ENCODE measurements at places on chromosomes 6 and 20. TPM values are rescaled to one million over a fixed set of nuclear protein-coding genes. Genes with fewer than 3 reads are reported as not detected.
A peak's percentile ranks its signal among the peaks of the same experiment; 100 is the strongest.

- no peak for DNase-seq
These were observed 21.7 kb upstream of the MMS22L start for GRCh38 chr6:97304701-97305100.

The FOXP4 gene
- 3.1 TPM for total RNA-seq

DNA sequence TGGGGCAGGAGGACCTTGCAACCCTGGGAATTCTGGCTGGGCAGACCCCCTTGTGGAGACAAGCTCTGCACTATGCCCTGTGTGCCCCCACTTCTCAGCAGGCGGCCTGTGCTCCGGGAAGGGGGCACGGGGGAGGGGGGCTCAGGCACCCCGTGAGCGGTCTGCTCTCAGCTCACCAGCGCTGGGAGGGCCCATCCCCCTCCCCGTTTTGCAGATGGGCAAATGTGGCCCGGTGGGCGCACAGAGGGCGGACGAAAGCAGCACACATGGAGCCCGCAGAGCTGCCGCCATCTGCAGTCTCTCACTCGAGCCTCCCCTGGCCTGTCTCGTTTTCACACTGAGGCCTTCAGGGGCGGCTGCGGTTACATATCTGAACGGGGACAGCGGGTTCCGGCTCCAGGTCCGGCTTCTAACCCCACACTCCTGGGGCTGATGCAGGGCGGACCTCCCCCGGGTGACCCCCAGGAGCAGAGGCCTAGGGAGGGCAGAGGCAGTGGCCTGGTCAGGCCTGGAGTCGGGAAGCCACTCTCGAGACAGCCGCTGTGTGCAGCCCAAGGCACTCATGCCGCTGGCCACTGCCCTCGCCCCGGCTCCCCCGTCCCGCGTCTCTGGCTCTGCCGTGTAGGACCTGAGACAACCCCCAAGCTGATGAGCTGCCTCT, 13.9 kb downstream of the CHRNA4 start:
- no peak for DNase-seq

DNA sequence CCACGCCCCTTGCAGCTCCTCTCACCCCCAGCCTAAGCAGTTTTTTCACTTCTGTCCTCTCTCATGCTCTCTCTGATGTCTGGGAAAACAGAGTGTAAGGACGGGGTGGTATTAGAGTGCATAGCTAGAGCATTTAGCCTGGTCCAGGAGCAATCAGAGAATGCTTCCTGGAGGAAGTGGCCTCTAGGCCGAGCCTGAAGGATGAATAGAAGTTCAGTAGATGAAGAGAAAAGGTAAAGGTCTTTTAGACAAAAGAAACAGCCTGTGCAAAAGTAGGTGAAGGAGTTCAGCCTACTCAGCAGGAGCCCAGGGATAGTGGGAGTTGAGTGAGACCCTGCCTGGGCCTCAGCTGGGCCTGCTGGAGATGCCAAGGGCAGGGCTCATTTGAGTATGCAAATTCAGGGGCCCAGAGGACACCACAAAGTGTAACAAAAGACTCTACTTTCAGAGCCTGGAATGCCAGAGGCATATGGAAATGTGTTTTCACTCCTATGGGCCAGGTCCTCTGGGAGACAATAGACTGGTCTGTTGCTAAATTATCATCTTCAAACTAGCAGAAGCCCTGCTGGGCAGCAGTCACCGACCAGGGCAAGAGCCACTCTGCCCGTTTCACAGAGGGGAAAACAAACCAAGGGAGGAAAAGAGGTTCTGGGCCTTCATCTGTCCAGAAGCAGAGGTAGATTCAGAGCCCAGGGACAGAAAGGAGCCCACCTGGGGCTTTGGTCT, 19.7 kb upstream of the TM9SF4 start:
- no peak for DNase-seq

DNA sequence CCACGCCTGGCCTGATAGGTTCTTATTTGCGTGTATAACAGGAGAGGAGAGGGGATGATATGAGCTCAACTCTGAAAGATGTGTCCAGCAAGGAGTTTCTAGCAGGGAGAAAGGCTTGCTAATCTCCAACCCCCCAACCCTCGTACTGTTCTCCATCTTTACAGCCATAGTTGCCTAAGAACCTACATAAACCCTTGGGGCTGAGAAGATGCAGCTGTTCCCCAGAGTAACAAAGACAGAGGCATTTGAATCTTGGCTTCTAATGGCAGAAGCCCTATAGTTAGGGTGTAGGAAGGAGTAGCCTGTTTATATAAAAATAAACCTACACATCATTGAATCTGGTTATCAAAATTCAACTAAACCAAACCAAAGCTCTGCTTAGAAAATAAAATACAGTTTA, 631.4 kb upstream of the SLC35B3 start:
- DNase-seq = no peak

The CFAP206 gene
- total RNA-seq = not detected

GRCh38 chr6:54299542-54300269, 8.5 kb upstream of the TINAG start:
- no peak for DNase-seq

GRCh38 chr6:157763129-157763903, 59.7 kb upstream of the SNX9 start:
- peak; percentile 86 for DNase-seq

The SPTLC3 gene
- 9.0 TPM for total RNA-seq

GRCh38 chr20:60381643-60382400, 423.6 kb downstream of the CDH26 start:
- DNase-seq = no peak

DNA sequence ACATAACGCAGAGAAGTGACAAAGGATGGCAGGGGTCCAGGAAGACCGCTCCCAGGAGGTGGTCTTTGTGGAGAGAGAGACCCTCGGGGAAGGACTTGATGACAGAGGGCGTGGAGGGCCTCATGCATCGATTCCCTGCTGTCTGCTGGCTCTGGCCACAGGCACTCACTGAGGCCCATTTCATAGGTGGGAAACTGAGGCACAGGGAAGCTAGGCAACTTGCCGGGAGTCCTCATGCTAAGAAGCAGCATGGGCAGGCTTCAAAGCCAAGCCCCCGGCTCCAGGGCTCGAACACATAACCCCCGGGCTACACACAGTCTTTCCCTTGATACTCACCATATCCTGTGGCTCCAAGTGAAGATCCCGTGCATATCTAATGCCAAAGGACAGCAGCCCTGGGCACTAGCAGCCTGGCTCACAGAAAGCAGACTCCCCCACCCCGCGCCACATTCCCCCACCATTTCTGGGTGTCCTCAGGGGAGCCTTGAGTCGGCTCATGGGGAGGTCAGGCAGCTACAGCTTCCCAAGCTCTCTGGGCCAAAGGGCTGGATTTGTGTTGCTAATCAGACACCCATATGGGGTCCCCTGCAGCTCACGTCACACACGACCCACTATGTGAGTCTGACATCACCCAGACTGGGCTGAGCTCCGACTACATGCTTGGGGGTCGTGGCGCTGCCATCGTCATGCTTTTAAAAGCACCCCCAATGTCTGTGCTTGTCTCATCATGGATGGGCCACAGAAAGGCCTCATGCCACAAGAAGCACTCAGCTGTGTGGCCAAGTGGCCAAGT, 130.9 kb upstream of the PMEPA1 start:
- DNase-seq = no peak

GRCh38 chr6:3370361-3371221, 86.3 kb downstream of the SLC22A23 start:
- no peak for DNase-seq

DNA sequence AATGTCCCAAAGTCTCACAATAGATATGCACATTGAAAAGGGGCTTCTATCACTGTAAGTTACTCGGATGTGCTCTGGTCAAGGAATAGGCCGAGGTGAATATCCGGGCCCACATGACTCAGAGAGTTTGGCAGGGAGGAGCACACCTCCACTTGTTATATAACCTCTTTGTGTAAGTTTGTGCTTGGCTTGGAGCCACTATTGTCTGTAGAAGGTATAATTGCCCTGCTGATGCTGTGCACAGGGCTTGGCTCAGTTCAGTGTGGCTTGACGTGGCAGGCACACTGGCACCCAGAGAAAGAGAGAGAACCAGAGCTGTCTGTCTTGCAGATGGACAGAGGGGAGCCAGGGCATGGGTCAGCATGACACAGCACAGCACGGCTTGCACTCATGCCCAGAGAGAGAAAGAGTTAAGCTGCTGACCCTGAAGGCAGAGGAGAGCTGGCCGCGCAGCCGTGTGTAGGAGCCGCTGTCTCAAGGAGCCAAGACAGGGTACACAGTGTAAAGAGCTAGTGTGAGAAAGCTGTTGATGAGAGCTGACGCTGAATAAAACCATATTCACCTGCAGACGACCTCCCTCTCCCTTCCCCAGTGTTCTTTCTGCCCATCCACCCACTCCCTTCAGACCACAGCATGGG, 482.5 kb downstream of the C6orf118 start:
- DNase-seq = no peak

DNA sequence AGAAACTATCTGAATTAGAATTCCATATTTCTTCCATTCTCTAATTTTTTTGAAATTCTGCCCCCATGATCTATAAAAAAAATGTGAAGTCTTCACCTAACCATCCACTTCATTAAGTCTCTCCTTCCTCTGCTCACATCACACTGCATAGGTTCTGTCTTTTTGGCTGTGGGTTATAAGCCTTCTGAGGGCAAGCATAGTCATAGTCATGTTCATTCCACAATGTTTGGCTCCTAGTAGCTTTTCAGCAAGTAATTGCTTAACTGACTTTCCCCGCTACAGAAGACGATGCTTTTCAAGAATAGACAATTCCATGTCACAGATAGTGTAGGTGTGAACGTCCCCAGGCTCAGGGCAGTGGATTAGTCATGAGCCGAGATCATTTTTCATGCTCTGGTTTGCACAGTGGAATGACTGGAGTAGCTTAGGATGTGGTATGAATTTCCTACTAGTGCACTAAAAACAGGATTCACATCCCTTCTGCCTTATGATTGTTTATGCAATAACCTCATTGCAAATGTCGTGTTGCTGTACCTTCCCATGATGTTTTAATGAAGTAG, 29.1 kb downstream of the WRNIP1 start:
- no peak for DNase-seq

- DNase-seq = peak; percentile 24
These were observed 4.2 kb upstream of the NCR3 start for GRCh38 chr6:31597006-31597405.

DNA sequence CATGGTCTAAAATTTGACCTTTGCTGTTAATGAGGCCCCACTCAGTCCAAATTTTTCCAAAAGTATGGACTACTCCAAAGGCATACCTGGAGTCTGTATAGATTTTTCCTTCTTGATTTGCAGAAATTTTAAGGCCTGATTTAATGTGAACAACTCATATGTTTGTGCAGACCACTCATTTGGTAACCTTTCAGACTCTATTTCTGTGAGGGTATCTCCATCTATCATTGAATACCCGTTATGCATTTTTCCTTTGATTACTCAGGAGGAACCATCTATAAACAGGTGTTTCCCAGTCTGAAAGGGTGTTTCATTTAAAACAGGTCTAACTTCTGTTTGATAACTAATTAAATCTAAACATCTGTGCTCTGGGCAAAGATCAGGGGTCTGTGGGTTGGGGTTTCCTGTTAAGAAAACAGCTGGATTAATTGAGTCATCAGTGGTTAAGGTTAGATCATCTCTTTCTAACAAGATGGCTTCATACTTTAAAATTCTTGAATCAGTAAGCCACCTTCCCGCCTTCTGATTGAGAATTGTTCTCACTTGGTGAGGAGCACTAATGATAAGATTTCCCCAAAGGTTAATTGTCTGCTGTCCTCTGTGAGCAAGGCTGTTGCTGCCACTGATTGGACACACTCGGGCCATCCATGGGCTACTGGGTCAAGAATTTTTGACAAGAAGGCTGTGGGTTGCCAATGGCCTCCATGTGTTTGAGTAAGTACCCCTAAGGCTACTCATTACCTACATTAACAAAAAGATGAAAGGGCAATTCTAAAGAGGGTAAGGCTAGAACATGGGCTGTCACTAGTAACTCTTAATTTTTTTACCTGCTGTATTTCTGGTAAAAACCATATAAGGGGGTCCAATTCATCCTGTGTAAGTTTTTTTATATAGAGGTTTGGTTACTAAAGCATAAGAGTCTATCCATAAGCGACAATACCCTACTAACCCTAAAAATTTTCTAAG, 24.1 kb downstream of the HLA-B start:
- DNase-seq = peak; percentile 10

DNA sequence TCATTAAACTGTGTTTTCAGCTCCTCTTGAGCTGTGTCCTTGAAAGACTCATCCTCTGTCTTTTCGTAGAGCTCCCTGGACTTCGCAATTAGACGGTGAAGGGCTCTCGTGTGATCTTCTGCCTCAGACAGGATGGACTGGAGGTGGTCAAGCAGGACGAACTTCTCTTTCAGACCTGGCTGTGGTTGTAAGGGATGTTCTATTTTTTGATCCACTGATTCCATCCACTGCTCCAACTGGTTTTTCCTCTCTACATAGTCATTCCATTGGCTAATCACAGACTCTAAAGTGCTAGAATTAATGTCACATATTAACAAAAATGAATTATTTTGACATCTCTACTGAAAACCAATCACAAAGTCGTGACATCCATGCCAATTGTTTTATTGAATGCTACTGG, 250.1 kb downstream of the SYNE1 start:
- DNase-seq = no peak

DNA sequence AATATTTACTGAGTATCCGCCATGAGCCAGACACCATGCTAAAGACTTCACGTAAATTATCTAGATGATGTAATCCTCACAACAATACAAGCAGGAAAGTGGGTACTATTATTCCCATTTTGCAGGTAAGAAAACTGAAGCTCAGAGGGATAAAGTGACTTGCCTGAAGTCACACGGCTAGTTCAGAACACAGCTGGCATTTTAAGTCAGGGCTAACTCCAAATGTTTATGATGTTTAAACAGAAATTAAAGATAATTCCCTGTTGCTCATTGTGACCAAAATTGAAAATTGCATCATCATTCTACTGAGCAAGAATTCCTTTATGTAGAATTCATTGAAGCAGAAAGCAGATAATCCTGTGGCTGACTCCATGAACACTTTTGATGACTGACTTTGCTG, 71.3 kb upstream of the STXBP5 start:
- no peak for DNase-seq

- peak; percentile 44 for DNase-seq
These were observed 154.1 kb downstream of the TMEM242 start for GRCh38 chr6:157169226-157169625.

DNA sequence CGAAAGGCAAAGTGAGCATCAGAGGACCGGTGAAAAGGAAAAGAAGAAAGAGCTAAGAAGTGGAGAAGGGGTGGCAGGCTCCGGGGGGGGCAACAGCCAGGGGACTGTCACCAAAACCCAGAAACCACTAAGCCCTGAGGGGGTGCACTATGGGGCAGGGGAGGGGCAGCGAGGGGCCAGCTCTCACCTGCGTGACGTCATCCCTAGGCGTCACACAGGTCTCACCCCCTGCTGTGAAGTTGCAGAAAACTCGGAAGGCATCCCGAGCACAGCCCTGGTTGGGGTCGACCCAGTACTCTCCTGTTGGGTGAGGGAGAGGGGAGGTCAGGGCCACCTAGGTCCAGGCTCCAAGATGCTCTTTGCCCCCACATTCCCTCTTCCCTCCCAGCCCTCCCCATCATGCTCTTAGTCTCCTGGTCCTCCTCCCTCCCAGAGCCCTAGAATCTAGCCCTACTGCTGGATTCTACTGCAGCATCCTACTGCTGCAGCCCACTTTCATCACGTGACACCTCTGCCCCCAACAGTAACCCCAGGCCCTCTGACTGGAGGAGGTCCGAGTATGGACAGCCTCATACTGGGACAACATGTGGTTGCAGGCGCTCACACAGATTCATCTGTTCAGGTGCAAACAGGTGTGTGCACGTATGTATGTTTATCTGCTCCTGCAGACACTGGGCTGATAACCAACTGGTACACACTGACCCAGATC, 27.4 kb downstream of the COL11A2 start:
- no peak for DNase-seq

The HLA-DRA gene
- 0.47 TPM for total RNA-seq

Data from myocyte (in vitro differentiated cells).